Activated T-helper 1 cell treated with anti-CD3 and anti-CD28 coated beads, Interleukin-2, amount 50 U/mL, for 16 hours (primary cell): ENCODE measurements at places on chromosomes 5 and 9.
A peak's percentile ranks its signal among the peaks of the same experiment; 100 is the strongest.

DNA sequence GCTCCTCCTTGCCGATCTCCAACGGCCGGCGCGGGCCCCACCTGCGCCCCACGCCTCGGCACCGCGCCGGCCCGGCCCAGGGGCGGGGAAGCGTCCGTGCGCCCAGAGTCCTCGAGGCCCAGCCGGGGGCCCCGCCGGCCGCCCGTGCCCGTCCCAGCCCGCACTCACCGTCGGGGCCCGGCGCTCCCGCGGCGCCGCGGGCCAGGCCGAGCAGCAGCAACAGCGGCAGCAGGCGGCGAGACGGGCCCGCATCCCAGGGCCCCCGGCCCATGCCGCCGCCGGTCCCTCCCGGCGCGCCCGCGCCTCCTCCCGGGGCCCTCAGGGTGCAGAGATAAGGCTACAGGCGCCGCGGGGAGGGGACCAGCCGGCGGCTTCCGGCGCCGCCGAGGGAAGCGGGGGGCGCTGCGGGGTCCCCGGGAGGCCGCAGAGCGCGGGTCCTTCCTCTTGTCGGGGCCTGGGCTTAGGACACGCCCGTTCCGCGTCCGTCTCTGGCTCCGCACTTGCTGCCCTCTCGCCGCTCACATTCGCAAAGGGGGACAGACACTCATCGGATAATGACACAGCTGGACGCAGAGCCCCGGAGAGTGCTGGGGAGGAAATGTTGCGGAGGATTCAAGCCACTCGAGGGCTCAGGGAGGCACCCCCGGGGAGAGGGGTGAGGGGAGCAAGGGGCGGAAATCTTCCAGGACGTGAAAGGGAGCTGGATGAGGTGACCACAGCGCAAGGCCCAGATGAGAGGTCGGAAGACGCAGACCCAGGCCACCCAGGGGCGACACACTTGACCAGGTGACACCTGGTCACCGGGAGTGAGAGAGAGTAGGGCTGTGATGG is at the start of gene SUSD1:
TSS of gene SUSD1 (minus strand) at position 333 of the 831 bp plus-strand sequence. CDS start at position 271, 62 bp downstream.
- no peak for DNase-seq

DNA sequence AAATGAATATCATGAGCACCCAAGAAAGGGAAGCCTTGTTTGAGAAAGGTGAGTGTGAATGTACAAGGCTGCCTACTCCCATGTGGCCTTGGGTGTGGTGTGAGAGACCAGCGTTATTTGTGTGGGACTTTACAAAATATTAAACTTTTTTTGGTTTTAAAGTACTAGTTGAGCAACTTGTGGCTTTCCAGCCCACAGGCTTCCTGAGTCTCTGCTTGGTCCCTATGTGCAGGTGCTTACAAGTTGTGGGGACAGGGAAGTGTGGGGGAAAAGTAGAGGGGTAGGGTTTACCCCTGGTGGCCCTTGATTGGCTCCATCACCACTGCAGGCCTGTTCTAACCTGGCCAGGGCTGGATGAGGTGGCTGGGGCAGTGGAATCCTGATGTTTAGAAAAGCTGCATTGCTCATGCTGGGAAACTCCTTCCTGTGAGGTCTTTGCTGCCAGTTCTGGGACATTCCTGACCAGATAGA is 19.7 kb downstream of the PTTG1 start:
- no peak for DNase-seq

GRCh38 chr9:127878001-127878651 is 651 bp upstream of the AK1 start:
- DNase-seq: no peak

GRCh38 chr9:32832346-32832745 is 49.0 kb downstream of the TMEM215 start:
- no peak for DNase-seq

GRCh38 chr9:93962561-93963440 is 7.6 kb upstream of the BARX1 start:
- peak; percentile 55 for DNase-seq

- DNase-seq: peak; percentile 9
Observed at GRCh38 chr5:87300744-87301143, 33.1 kb downstream of the RASA1 start.

DNA sequence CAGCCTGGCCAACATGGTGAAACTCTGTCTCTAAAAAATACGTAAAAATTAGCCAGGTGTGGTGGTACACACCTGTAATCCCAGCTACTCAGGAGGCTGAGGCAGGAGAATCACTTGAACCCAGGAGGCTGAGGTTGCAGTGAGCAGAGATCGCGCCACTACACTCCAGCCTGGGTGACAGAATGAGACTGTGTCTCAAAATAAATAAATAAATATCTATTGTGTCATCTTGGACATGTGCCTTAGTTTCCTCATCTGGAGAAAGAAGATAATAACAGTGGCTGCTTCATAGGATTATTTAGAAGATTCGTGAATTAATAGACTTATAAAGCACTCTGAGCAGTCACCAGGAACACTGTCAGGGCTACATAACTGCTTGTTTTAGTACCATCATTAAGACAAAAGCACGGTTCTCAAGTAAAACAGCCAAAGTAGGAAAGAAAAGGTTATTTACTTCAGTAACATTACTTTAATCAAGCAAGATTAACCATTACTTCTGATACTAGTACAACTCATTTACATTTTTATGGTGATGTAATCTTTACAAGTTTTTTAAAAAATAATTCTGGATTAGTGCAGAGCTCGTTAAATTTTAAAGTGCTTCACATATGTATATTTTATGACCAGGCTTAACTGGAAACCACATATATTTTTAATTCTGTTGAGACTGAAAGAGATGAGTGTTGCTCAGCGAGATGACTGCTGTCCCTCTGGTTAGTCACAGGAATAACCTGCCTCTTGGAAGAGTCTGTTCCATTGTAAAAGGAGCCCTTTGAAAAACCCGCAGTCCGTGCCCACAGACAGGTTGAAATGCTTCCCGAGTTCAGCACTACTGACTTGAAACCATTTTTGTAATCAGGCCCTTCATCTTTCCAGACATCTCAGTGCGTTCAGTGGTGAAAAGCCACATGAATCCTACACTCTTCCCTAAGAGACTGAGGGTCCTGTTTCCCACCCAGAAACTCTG is 36.7 kb downstream of the ANKH start:
- DNase-seq: no peak

GRCh38 chr5:68505917-68506860 is 290.6 kb downstream of the PIK3R1 start:
- no peak for DNase-seq

GRCh38 chr5:77086689-77087483 is at the start of gene ZBED3:
TSS of gene ZBED3 (minus strand) at chr5:77087285. CDS start at chr5:77077878, 9,407 bp downstream.
- DNase-seq: no peak

- no peak for DNase-seq
Observed at GRCh38 chr5:53873235-53873634, 312.8 kb downstream of the NDUFS4 start.

GRCh38 chr5:1749346-1750124 is 50.1 kb downstream of the MRPL36 start:
- DNase-seq: no peak

DNA sequence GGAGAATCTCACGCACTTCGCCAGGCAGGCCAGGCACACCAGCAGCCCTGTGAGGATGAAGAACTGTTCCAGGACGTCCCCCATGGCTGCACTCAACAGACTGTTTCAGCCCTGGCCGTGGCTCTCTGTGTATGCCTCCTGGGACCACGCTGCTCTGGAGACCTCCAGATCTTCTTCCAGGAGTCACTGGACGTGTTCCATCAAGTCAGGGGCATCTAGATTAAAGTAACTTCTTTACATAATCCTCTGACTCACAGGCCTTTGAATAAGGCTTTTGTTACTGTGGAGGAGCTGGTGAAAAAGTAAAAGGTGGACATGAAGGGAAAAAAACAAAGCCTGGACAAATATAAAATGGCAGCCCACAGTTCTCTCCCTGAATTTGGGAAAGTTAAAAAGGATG is at the start of gene HSD17B3:
TSS of gene HSD17B3 (minus strand) at position 156 of the 400 bp plus-strand sequence. CDS start at position 84, 72 bp downstream.
- no peak for DNase-seq

DNA sequence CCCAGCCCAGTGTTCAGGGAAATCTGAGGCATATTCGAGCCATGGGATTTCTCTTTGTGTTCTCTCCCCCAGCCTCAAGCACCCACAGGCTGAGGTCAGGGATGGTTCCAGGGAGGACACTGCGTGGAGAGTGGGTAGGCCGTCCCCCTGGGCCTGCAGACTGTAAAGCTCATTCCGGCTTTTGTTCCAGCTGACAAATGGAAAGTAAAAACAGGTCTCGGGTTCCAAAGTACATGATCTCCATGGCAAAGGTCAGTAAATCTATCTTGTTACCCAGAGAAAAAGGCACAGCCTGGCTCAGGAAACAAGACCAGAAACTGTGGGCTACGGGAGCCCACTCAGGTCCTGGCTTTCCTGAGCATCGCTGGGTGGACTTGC is 116.2 kb downstream of the ROR2 start:
- no peak for DNase-seq

DNA sequence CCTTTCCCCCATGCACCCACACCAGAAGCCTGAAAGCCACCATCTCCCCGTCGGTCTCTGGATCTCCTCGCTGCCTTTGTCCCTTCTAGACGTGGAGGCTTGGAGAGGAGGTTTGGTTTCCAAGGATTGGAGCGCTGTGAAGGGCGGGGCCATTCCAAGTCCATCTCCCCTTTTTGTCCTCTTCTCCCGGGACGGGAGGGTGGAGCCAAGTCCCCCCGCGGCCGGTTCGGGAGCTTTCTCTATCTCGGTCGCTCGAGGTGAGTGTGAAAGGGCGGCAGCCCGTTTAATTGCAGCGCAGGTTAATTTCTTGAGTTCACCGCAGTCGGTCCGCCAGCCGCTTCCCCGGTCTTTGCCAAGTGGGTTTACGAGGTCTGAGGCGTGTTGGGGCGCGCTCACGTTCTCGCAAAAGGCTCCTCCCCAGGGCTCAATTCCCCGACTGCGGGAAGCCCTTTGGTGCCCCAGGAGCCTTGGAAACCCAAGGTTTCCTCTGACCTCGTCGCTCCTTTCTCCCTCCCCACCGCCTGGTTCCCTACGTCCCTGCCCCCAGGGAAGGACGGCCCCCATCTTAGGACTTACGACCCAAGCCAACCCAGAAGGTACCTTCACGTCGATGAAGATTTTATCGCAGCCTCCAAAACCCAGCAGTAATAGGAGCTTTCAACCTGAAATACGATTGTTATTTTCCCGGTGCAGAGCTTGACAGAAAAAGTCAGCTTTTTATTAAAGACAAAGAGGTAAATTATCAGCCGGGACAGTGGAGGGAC is 2.8 kb upstream of the ZNF462 start:
- no peak for DNase-seq

GRCh38 chr9:97997330-97998276 is 14.5 kb downstream of the ANP32B start:
- DNase-seq: no peak

DNA sequence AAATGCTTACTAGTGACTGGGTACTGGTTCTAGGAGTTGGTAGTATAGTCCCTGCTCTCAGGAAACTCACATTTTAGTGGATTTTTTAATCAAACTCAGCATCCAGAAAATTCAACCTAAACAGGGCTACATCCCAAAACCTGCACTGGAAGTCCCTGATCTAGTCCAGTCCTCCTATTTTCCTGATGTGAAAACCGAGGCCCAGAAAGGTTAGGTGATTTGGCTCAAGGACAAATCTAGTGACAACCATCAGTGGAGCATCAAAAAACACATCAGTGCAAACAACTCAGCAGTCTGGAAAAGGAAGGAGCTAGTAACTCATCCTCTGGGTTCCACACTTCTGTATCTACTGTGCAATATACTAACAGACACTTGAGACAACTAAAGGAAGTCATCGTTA is 38.2 kb downstream of the SERINC5 start:
- DNase-seq: no peak

DNA sequence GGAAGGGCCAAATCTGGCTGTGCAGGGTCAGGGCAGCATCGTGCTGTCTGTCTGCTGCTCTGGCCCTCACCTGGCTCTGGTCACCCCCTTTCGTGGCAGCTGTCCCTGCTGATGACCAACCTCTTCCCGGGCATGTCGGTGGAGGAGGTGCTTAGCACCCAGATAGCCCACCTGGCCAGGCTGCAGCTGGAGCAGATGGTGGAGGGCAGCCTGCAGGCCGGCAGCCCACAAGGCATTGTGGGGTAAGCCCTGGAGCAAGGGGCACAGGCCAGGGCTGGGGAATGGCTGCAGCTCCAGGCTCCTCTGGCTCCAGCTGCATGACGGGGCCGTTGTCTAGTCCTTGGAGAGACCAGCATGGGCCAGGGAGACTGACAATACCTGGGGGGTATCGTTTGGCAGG is 8.2 kb downstream of the TOR2A start:
- no peak for DNase-seq

- no peak for DNase-seq
Observed at GRCh38 chr9:71675105-71675856, 93.0 kb downstream of the CEMIP2 start.

DNA sequence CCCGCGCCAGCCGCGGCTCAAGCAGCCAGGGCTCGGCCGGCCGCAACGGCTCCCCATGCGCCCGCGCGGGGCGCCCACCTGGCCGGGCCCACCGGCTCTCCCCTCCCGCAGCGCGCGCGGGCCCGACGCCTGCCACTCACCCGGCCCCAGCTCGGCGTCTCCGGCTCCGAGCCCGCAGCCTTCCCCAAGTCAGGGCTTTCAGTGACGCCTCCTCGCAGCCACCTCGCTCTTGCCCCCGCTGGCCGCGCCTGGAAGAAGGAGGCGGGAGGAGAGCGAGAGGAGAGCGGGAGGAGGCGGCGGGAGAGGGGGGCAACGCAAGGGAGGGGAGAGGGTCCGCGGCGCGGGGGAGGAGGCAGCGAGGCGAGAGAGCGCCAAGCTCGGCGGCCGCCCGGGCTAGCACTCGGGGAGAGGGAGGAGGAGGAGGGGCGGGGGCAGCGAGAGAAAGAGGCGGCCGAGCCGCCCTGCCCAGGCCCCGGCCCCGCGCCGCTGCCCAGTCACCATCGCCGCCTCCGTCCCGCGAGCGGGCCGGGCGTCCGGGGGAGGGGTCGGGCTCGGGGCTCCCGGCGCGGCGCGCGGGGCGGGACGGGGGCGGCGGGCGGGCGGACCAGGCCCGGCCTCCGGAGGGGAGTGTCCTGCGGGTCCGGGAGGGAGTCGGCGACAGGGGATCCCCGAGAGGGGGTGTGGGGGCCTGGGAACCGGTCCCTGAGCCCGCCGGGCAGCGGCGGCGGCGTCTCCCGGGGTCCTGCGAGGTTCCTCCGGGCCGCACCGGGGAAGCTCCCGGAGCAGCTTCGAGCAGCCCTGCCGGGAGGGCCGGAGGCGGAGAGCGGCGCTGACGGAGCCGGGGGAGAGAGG is at the start of gene LHFPL2:
TSS of gene LHFPL2 (minus strand) at position 414 of the 852 bp plus-strand sequence. CDS start 138,559 bp downstream, outside the sequence.
- DNase-seq: no peak

- DNase-seq: no peak
Observed at GRCh38 chr5:137203011-137203632, 296.0 kb downstream of the SPOCK1 start.

DNA sequence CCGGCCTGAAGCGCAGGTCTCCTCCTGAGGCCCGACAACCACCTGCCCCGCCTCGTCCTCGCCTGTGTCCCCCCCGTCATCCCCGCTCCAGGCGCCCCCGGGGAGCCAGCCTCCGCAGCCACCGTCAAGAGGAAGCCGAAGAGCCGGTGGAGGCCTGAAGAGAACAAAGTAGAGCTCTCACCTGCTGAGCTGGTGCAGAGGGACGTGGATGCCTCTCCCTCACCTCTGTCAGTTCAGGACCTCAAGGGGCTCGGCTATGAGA is 169.9 kb downstream of the HINT1 start:
- DNase-seq: no peak
